ENCODE measurements at places on chromosomes 1 and 21. TPM values are rescaled to one million over a fixed set of nuclear protein-coding genes. Genes with fewer than 3 reads are reported as not detected.

- DNase-seq, result no peak
Observed at GRCh38 chr1:10696977-10697376, 99.5 kb downstream of the CASZ1 start.

- no peak for DNase-seq
Observed at GRCh38 chr1:66752671-66753371, 562 bp downstream of the DYNLT5 start.

DNA sequence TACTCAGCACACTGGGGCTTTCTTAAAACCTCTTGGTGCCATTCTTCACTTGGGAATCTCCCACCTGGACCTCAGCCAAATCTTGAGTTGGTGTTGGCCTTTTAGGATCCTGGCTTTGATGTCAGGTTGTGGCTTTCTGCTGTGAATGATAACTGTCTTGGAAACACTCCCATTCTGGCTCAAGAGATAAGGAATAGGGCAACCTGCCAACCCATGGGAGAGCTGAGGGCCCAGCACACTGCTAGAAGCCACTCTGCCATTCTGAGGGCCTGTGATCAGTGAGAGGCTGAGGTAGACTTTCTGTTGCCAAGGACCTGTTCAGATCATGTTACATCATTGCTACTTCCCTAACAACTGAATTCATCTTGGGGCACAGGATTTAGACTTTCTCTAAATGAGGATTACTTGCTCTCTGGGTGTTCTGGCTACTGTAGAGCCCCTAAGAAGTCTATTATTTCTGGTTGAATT is 45.8 kb downstream of the TTC39A start:
- DNase-seq, result no peak

- peak; percentile 7 for DNase-seq
Observed at GRCh38 chr1:211975152-211975941, 60.0 kb downstream of the INTS7 start.

DNA sequence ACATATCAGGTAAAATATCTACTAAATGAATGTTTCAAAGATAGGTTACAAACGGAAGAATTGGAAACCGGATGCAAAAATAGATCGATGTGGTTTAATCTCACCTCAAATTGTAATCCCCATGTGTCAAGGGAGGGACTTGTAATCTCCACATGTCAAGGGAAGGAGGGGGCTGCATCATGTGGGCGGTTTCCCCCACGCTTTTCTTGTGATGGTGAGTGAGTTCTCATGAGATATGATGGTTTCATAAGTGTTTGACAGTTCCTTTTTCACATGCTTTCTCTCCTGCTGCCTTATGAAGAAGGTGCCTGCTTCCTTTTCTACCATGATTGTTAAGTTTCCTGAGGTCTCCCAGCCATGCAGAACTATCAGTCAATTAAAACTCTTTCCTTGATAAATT is 408.7 kb upstream of the TMPRSS15 start:
- DNase-seq, result no peak

DNA sequence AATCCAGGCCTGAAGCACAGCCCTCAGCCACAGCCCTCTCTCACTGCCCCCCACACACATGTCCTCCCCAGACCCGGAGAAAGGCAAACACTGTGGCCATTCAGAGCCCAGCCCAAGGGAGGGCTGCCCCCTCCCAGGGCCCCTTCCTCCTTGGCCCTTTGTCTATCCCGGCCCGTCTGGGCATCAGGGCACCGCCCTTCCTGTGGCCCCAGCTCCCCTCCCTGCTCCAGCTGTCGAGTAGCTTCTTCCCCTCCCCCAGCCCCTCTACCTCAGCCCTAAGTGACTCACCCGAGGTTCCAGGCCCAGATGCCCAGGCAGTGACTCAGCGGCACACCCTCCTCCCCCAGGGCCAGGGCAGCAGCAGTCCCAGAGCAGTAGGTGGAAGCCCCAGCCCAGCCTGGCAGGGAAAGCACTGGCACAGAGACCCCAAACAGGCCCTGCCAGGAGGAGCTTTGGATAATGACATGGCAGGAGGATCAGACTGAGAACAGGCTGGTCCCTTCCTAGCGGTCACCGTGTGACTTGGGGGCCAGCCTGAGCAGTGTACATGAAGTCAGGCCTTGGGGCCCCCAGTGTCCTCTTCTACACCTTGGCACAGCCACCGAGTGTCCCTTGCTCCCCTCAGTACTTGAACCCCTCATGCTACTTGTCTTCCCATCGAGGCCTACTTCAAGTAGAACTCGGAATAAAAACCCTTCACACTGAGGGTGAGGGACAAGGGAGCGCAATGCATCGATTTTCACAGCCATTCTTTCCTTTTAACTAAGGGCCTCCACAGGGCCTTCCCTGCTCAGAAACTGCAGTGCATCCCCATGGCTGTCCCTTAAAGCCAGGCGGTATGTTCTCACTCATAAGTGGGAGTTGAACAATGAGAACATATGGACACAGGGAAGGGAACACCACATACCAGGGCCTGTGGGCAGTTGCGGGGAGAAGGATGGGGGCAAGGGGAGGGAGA is 1.0 kb upstream of the S100A2 start:
- peak; percentile 94 for DNase-seq

DNA sequence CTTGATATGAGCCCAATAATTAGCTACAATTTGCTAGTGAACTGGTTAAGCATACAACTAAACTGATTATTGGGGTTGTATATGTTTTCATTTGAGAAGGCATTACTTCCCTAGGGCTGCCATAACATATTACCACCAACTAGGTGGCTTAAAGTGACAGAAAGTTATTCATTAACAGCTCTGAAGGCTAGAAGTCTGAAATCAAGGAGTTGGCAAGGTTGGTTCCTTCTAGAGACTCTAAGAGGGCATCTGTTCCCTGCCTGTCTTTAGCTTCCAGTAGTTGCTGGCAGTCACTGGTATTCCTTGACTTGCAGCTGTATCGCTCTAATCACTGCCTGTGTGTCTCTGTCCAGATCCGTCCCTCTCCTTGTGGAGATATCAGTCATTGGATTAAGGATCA is 86.3 kb downstream of the LHX9 start:
- DNase-seq, result no peak

- no peak for DNase-seq
Observed at GRCh38 chr1:206510371-206510770, 3.0 kb downstream of the RASSF5 start.

DNA sequence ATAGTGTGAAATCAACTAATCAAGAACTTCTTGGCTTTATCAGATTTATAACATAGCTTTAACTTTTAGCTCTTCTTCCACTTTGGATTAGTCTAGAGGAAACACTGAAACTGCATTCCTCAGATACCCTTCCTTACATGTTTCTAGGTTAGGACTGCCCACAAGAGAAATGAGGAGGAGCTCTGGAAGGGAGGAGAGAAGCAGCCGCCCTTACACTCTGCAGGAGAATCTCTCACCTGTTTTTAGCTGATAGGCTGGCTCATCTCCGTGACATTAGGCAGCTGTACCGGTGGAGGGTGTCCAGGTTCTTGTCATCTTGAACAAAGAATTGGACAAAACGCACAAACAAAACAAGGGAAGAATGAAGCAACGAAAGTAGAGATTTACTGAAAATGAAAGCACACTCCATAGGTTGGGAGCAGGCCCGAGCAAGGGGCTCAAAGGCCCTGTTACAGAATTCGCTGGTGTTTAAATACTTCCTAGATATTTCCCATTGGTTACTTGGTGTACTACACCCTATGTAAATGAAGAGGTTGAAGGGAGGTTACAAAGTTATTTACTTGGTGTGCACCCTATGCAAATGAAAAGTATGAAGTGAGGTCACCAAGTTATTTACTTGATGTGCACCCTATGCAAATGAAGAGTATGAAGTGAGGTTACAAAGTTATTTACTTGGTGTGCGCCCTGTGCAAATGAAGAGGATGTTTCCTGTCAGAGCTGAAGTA is 524.9 kb upstream of the CHRM3 start:
- DNase-seq, result no peak

DNA sequence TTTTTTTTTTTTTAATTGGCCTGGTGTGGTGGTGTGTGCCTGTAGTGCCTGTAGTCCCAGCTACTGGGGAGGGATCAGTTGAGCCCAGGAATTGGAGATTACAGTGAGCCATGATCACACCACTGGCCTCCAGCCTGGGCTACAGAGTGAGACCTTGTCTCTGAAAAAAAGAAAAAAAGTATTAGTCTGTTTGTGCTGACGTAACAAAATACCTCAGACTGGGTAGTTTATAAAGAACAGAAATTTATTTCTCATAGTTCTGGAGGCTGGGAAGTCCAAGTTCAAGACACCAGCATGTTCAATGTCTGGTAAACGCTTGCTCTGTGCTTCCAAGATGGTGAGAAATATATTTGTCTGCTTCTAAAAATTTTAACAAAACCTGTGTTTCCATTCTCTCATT is 25.8 kb downstream of the TRAF5 start:
- no peak for DNase-seq

- no peak for DNase-seq
Observed at GRCh38 chr21:31766899-31767298, 35.0 kb upstream of the SCAF4 start.

The ARHGEF16 gene
- total RNA-seq, result 8.9 TPM

The S100A7 gene
- not detected for total RNA-seq

The CYP4A22 gene
- not detected for total RNA-seq

The ERICH3 gene
- not detected for total RNA-seq

The FCER1A gene
- not detected for total RNA-seq

The C4BPB gene
- total RNA-seq, result not detected

The CMPK1 gene
- 69.4 TPM for total RNA-seq

The SLC1A7 gene
- total RNA-seq, result not detected

The MEX3A gene
- 92.5 TPM for total RNA-seq

The GUCA2B gene
- total RNA-seq, result not detected

The SLC50A1 gene
- 33.8 TPM for total RNA-seq

Measured in A673 (cell line).